ENCODE measurements at places on chromosomes 2 and 18. TPM values are rescaled to one million over a fixed set of nuclear protein-coding genes. Genes with fewer than 3 reads are reported as not detected.

The FSHR gene
- total RNA-seq: not detected

The UGT1A10 gene
- total RNA-seq: not detected

The CNGA3 gene
- not detected for total RNA-seq

The SAG gene
- 1.3 TPM for total RNA-seq

The CDCA7 gene
- 64.1 TPM for total RNA-seq

The UGGT1 gene
- total RNA-seq: 50.8 TPM

- no peak for DNase-seq
Observed at GRCh38 chr2:120933693-120934573, 198.3 kb downstream of the GLI2 start.

DNA sequence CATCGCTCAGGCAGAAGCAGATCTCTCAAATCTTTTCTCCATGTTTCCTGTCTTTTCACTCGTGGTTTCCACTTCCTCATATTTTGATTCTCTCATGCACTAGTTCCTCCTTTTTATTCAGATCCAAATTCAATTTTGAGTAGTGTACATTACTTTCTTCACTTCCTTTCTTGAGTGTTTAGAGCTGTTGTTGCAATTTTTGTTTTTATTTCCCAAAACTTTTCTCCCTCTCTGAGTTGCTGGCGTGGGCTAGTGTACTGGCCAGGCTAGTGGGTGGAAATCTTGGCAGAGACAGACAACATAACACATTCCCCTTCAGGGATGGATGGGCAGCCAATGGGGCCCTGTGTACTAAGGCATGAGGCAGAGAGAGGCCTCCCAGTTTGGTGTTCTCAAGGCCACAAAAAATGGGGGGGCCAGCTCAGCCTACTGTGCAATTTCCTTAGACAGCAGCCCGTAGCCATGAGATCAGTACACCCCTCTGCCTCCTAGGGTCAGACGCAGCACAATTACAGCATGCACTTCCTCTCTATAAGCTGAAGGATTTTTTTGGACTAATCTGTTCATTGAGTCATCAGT is 145.1 kb upstream of the PID1 start:
- no peak for DNase-seq

DNA sequence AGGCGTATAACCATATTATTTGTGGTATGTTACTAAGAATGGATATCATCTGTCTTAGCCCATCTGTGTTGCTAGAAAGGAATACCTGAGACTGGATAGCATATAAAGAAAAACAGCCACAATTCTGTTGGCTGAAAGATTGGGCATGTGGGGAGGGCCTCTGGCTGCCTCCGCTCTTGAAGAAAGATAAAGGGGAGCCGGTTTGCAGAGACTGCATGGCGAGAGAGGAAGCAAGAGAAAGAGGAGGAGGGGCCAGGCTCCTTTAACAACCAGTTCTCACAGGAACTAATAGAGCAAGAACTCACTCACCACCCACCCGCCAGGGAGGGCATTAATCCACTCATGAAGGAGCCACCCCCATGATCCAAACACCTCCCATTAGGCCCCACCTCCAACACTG is 29.2 kb upstream of the UXS1 start:
- DNase-seq: no peak

DNA sequence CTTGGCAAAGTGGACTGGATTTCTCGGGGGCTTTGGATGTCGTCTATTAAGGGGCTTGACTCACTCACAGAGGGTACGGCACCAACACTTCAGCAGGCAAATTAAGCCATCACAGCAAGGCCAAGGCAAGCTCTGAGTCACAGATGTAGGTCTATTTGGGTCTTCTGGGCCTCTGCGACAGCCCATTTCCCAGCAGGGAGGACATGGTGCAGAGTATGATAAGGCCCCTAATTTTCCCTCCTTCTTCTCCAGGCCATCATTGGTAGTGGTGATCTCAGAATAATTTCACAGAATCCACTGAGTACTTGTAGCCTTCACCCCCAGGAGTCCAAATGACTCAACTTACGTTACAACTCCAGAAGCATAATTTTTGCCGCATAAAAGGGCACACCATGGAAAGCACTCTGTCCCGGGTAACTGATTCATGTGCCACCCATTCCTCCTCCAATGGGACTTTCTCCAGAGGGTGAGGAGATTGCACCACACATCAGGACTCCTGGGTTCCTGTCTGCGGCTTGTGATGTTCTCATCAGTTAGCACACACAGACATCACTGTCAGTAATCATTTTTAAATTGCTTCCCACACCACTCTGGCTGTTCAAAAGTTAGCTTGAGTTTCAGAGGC is 164.9 kb downstream of the TXNL1 start:
- no peak for DNase-seq

DNA sequence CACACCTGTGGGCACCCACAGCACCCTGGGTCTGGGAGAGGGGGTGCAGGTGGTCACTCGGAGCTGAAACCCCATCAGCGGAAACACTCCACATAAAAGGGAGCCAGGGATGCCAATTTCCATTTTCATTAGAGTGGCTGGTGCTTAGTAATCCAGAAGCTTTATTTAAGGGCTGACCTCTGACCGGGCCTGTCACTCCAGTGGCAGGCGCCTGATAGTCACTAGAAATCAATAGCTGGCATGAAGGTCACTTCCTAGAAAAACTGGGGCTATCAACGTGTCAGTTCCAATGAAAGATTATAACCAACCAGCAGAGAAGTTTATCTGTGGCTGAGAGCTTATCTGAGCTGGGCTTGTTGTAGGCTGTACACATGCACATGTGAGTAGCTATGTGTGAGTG is 333.7 kb upstream of the SKOR2 start:
- DNase-seq: no peak

DNA sequence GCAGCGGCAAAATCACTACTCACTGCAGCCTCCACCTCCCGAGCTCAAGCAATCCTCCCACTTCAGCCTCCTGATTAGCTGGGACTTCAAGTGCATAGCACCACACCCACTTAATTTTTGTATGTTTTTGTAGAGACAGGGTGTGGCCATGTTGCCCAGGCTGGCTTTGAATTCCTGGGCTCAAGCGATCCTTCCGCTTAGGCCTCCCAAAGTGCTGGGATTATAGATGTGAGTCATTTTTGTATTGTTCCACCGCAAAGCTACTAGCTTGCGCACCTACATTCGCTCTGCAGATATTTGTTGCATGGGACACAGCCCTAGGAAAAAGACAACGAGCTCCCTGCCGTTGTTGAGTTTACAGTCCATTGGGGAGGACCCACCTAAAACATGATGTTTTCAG is 173.5 kb upstream of the AGAP1 start:
- no peak for DNase-seq

GRCh38 chr2:117771969-117772630 is 42.4 kb upstream of the DDX18 start:
- no peak for DNase-seq

GRCh38 chr2:233832869-233833311 is 21.4 kb downstream of the HJURP start:
- peak; percentile 8 for DNase-seq

- DNase-seq: no peak
Observed at GRCh38 chr2:141068053-141068682, 1062.6 kb downstream of the LRP1B start.

- DNase-seq: no peak
Observed at GRCh38 chr2:183530333-183530901, 406.2 kb downstream of the NUP35 start.

DNA sequence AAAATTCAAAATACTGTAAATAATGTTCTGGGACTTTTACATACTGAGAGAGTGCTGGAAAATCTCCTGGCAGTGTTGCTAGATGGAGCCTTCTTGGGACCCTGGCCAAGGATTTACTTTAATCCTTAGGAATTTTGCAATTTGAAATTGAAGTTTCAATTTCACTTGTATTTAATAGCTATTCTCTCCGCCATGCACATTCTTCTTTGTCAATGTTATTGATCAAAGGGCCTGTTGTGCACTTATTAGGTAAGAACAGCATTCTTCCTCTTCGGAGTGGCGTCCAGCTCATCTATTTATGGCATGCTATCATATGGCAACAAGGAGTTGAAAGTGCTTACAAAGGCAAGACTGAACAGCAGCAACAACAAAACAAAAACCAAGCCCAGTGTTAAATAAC is 40.1 kb upstream of the SOS1 start:
- no peak for DNase-seq

DNA sequence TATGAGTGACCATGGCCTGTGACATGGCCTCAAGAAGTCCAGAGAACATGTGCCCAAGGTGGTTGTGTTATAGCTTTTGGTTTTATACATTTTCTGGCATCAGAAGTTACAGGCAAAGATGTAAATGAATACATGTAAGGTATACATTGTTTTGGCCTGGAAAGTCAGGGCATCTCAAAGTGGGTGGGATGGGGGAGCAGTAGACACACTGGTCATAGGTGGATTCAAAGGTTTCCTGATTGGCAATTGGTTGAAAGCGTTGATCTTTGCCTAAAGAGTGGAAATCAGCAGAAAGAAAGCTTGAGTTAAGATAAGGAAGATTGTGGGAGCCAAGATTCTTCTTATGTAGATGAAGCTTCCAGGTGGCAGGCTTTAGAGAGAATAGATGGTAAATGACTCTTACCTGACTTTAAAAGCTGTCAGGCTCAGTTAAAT is 62.1 kb upstream of the DYNAP start:
- no peak for DNase-seq

DNA sequence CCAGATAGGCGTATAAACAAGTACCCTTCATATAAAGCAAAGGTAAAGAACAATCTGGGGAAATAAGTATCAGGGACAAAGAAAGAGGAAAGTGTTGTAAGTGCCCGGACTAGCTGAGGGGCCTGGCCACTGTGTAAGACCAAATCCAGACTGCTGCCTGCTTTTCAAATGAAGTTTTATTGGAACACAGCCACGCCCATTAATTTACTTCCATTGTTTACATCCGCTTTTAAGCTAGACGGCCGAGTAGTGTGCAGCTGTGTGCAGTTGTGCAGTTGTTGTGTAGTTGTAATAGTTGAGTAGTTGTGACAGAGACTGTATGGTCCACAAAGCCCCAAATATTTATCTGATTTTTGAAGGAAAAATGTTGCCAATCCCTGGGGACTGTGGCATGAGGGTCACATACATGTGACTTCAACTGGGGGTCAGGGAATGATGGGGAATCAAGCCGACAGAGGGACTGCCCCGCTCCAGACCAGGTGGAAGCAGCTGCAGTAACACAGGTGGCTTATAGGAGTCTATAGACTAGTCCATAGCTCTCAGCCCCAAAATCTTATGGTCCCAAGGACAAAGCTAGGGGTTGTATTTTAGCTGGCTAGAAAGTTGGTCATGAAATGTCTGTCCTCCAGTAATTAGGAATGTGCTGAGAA is 30.0 kb downstream of the FHL2 start:
- DNase-seq: no peak

DNA sequence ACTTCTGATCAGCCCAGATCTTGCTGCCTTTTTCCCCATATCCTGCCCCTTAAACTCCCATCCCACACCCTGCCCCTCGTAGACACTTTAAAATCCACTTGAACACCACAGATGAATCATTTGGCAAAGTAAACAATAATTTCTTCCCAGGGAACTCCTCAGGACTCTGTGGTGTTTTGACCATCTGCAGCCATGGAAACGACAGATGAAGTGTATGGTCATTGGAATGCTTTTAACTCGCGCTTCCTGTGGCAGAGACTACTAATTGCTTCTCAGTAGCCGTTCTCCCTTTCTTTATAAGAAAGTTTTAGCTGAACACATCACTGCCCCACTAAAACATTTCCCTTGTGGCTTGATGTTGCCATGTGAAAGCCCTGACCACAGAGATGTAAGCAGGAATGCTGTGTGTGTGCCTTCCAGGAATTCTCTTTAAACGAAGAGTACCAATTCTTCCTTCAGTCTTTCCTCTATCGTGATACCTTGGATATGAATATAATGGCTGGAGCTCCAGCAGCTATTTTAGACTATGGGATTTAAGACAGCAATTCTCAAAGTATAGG is 92.7 kb upstream of the PARD3B start:
- DNase-seq: no peak

DNA sequence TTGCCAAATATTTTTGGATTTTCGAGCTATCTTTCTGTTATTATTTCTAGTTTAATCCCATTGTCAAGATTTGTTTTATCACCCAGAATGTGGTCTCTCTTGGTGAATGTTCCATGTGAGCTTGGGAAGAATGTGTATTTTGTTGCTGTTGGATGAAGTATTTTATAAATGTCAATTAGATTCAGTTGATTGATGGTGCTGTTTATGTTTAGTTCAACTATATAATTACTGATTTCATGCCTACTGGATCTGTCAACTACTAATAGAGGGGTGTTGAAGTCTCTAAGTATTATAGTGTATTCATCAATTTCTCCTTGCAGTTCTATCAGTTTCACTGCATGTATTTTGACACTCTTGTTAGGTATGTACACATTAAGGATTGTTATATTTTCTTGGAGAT is 34.7 kb upstream of the RMND5A start:
- no peak for DNase-seq

GRCh38 chr2:8217468-8218030 is 464.3 kb upstream of the ID2 start:
- no peak for DNase-seq

DNA sequence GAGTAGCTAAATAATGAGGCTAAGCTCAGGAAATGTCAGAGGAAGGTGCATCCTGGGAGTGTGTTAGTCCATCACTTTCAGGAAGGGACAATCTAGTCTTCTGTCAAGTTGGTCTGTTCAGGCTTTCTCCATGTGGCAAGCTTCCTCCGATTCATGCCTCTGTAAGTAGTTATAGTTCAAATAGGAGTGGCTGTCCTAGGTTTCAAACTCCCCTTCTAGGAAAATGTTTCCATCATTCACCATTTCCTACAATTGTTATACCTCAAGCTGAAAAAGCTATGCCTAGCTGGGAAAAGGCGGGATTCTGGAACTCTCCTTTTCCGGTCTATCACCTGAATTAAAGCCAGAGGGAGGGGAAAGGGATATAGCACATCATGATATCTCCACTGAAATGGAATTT is 287.7 kb upstream of the ZSWIM2 start:
- no peak for DNase-seq

DNA sequence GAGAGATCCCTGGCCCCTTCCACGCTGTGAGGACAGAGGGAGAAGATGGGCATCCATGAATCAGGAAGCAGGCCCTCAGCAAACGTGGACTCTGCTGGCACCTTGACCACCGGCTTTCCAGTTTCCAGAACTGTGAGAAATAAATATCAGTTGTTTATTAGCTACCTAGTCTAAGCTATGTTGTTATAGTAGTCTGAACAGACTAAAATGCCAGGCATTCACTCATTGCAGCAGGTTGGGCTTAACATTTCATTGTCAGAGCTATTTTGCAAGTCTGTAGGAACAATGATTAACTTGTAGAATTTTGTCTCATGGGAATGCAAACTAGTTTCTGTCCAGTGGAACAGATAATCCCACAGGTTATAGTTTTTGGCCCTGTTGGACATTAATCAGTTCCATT is 24.8 kb upstream of the TBC1D8 start:
- DNase-seq: no peak

DNA sequence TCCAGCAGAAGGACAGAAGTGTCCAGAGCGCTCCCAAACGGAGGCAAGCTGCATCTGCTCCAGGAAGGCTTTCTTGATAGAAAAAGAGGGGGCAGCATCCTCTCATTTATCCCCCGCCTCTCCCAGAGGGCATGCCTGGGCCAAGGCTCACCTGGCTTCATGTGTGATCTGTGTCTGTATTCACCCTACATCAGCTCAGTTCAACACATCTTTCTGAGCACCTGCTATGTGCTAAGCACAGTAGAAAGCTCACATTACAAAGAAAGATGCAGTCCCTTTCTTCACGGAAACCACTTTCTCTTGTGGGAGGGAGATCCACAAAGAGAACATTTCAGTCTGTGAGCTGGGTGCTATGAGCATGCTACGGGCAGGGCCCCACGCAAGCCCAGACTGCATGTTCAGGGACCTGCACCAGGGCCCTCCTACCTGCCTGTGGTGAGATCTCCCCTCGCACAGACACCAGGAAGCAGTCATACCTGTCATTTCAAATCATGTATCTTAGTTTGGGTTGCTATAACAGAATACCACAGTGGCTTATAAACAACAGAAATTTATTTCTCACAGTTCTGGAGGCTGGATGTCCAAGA is 90.7 kb downstream of the PDCL3 start:
- peak; percentile 39 for DNase-seq

Measured in activated CD4-positive, alpha-beta memory T cell treated with anti-CD3 and anti-CD28 coated beads for 36 hours (primary cell).